Kidney epithelial cell (primary cell): ENCODE measurements at places on chromosomes 16 and 17. TPM values are rescaled to one million over a fixed set of nuclear protein-coding genes. Genes with fewer than 3 reads are reported as not detected.

ABCC11 gene
- total RNA-seq: not detected in 2 replicates

TBC1D3C gene
- total RNA-seq: not detected in 2 replicates

GRCh38 chr16:59373632-59374031 is 639.5 kb upstream of the GOT2 start:
- DNase-seq: no peak

DNA sequence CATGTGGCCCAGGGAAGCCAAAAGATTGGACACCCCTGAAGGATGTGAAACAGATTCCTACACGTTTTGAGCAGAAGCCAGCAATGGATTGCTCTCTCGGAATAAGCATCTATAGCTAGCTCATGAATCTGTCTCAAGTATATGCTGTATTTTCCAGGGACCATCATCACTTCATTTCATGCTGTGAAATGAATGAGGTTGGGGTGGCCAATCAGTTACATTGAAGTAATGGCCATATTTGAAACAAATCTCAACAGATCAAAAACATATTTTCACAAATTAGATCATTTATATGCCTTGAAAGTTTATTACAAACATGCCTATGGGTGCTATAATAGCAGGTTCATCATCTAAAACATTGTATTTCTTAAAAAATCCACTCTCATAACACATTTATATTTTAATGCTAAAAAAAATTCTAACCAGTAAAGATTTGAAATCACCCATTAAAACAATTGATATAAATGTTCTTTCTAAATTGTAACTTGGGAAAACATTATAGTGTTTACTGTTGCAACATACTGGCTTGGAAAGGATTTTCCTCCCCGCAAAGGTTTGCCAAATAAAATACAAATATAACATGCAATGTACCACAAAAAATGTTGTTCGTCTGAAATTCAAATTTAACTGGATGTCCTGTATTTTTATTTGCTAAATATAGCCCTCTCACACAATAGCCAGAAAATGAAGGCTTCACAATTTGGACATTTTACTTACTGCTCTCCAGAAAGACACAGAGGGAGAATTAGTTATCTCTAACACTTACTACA is 743.6 kb downstream of the KCNJ2 start:
- DNase-seq: no peak

TNS4 gene
- 0.34 TPM in 1 of 2 replicates, not detected in the other for total RNA-seq

DNA sequence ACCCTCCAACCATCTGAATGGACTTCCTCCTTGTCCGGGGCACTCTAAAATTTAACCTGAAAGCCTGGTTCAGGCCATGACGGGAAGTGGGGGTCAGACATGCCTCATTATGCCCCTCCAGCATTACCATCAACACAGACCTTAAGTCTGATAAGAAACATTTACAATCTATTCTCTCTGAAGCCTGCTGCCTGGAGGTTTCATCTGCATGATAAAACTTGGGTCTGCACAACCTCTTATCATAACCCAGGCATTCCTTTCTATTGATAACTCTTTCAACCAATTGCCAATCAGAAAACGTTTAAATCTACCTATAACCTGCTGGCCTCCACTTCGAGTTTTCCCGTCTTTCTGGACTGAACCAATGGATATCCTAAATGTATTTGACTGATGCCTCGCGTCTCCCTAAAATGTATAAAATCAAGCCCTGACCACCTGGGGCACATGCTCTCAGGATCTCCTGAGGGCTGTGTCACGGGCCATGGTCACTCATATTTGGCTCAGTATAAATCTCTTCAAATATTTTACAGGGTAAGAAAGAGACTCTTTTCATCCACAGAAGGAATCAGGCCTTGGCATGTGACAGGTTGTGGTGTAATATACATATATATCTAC is 45.6 kb downstream of the LYRM1 start:
- DNase-seq: no peak

- DNase-seq: peak; percentile 42
Observed at GRCh38 chr17:65742403-65743307, 181.2 kb upstream of the AXIN2 start.

DNA sequence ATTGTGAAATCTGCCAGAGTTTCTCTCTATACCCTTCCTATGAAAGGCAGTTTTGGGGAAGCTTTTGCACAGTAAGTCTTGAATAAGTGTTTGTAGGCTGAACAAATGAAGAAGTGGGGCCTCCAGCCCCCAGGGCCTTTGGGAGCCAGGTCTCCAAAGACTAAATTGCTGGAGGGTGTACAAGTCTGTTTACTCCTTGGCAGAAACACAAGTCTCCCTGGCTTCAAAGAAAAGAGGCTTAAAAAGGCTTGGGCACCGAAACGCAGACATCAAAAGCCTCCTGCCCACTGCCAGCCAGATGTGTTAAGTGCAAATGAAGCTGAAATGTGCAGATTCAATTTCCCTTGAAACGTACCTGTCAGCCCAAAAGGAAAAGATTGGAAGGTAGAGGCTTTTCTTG is 146.3 kb downstream of the TMEM132E start:
- DNase-seq: no peak

HOXB7 gene
- total RNA-seq: 26.3 and 27.2 TPM in 2 replicates

DNA sequence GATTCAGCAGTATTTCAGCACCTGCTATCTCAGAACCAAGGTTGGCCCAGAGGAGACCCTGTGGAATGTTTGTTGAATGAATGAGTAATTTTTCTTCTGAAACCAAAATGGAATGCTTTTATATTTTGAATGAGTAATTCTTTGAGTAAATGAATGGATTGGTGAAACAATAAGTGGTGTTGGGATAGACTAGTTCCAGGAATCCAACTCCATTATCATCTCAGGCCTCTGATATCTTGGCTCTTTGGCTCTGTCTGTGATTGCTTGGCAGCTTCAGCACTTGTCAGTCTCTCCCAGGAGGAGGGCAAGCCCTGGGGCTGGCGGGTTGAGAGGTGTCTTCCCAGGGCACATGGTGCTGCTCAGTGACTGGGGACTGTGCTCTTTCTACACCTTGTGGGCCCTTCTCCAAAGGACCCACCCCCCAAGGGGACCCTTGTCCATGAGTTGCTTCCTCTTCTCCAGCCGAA is 284.4 kb upstream of the FOXF1 start:
- DNase-seq: no peak

SRCIN1 gene
- total RNA-seq: 0.27 and 0.84 TPM in 2 replicates

- no peak for DNase-seq
Observed at GRCh38 chr17:81599719-81600486, 37.0 kb downstream of the NPLOC4 start.

DNA sequence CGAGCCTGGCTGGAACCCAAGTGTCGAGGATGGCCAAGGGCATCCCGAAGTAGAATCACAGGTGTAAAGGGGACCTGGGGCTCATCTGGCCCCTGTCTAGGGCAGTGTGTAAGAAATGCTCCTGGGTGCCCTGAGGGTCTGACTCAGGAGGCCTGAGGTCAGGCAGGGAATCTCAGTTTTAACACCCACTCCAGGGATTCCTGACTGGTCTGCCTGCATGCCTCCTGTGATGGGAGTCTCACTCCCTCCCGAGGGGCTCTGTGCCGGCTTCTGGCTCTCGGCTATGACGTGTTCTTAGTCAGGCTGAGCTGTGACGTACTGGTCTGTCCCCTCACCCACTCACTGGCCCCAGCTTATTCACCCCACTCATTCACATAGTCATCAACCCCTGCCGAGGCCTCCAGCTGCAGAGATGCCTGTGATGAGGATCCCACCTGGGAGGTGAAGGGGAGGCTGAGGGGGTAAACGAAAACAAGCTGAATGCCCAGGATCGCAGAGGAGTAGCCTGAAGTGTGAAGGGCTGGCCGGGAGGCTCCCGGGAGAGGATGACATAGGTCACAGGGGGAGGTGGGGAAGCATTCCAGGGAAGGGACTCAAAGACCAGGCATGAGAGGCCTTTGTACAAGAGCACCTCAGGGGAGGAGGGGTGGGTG is 23.8 kb downstream of the FAM83G start:
- no peak for DNase-seq

GRCh38 chr16:81463296-81463890 is 18.8 kb downstream of the CMIP start:
- no peak for DNase-seq

GRCh38 chr16:73000020-73000906 is 47.7 kb downstream of the ZFHX3 start:
- DNase-seq: no peak

- DNase-seq: no peak
Observed at GRCh38 chr16:17379121-17379571, 91.6 kb downstream of the XYLT1 start.

DNA sequence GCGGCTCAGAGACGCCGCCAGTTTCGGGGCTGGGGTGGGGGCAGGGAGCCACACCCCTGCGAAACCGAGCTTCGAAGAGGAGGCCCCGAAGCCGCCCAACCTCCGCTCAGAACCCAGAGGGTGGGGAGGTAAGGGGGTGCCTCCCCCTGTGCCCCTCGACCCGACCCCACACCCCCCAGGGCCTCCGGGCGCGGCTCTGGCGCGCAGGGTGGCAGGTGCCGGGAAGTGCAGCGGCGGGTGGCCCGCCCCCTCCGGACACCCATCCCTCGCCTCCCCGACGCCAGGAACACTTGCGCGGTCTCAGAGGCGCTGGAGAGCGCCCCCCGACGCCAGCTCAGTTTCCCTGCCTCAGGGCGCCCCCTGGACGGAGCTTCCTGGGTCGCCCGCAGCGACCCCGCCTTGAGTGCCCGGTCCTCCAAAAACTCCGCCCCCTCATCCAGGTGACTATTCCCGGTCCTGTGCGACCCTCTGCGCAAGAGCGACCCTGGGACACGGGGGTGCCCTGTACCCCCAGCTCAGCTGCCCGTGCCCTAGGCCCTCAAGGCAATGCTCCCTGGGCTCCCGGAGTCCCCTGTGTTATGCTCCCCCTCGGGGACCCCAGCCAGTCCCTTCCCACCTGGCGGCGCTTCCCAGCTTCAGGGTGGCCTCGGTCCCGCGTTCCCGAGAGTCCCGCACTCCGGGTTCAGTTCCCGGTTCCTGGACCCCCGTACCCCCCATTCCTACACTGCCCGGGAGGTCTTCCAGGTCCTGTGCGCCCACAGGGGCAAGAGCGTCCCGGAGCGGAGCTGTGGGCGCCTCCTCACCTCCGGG is 562 bp downstream of the PPL start:
- DNase-seq: no peak

- DNase-seq: no peak
Observed at GRCh38 chr17:28643983-28644786, 773 bp downstream of the BLTP2 start.

KIFC3 gene
- total RNA-seq: 84.9 and 94.7 TPM in 2 replicates

- DNase-seq: no peak
Observed at GRCh38 chr16:9031107-9031506, 60.3 kb upstream of the HAPSTR1 start.

ZNF785 gene
- 8.8 and 9.7 TPM in 2 replicates for total RNA-seq

AANAT gene
- total RNA-seq: not detected in 2 replicates

DNA sequence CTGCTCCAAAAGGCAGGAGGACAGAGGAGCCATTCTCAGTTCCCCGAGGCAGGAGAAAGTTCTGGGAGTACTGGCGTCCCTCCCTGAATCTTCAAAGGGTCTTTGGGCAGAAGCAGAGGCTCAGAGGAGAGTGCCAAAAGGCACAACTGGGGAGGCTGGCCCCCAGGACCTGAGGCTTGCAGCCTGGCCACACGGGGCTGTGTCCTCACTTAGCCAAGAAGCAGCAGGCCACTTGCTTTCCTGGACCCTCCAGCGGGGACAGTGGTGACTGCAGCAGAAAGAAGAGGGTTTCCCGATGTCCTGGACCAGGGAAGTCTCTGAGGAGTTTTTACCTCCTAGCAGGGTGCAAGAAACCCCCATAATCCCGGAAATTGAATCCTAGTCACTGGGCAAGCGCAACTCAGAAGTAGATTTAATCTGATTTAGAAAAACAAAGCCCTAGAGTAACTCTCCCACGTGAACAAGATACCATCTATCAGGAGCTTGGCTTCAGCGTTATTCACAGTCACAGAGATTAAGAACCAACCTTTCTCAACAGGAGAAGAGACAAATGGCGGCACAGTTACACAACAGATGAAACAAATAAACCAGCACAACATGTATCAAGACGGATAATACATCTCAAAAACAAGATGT is 25.5 kb upstream of the BCO1 start:
- DNase-seq: no peak

DNA sequence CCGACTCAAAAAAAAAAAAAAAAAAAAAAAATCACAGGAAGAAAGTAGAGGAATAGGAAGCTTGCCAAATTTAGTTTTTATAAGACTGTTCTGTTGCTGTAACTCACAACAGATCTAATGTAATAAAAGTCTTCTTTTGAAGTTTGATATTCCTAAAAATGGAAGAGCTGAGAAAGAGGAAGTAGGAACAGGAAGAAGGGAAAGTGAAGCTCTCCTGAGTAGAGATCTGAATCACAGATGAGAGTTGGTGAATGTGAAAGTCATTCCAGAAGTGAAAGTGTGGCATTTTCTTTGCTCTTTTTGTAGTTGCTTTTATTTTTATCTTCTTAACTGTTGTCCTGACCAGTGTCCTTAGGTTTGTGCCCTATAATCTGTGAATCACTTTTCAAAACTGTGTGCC is 2.1 kb downstream of the NMT1 start:
- no peak for DNase-seq

MMP25 gene
- 0.17 TPM in 1 of 2 replicates, not detected in the other for total RNA-seq

DNA sequence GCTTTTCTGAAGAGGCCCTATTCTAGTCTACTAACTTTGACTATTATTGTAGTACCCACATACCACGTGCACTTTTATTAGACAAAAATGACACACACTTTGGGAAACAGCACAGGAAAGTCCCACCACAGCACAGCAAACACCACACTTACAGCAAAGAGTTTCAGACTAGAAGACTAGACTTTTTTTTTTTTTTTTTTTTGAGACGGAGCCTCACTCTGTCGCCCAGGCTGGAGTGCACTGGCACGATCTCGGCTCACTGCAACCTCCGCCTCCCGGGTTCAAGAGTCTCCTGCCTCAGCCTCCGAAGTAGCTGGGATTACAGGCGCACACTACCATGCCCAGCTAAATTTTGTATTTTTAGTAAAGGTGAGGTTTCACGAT is 20.1 kb downstream of the YWHAE start:
- no peak for DNase-seq

DNA sequence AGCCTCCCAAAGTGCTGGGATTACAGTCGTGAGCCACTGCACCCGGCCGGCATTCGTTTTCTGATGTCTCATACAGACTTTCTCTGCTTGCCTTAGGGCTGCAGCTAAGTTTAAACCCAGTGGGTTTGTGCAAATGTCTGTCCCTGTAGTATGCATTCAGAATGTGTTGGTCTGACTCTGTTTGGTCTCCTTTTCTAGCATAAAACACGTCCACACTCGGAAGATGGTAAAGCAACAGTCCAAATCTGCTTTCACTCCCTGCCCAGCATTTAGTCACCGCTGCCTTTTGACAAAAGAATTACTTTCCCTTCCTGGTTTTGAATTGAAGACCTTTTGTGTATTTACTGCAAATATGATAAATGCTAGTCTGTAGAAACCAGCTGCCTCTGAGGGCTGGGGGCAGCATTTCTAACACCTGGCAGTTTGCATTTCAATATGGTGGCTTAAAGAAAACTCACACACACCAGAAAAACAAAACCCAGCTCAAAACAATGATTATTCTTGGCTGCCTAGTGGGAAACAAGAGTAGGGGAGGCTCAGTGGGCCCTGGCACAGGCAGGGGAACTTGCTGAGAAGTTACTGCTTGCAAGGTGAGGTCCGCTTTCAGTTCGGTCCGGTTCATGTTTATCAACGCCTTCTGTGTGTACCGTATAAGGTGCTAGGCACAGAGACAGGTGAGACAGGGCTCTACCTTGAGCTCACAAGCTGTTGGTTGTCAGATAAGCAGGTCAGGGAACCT is 56.9 kb downstream of the MSI2 start:
- DNase-seq: no peak
